A549 treated with AZD2906 at 1 μM for 4 hours (cell line): ENCODE measurements at places on chromosomes 7 and 10. TPM values are rescaled to one million over a fixed set of nuclear protein-coding genes. Genes with fewer than 3 reads are reported as not detected.

GLI3 gene
- 0.08 to 0.30 TPM (median 0.23 TPM) in 5 replicates for total RNA-seq

ASCC1 gene
- 34.8 to 47.1 TPM (median 36.0 TPM) in 5 replicates for total RNA-seq

PPP1R3C gene
- 19.3 to 25.5 TPM (median 21.7 TPM) in 5 replicates for total RNA-seq

NAT16 gene
- total RNA-seq, result 0.13 to 0.19 TPM (median 0.15 TPM) in 5 replicates

KIF11 gene
- 29.0 to 41.3 TPM (median 31.8 TPM) in 5 replicates for total RNA-seq

IL6 gene
- total RNA-seq, result 0.59 to 1.3 TPM (median 1.2 TPM) in 5 replicates

PLXDC2 gene
- 0.01 to 0.06 TPM (median 0.03 TPM) in 5 replicates for total RNA-seq

PKD2L1 gene
- total RNA-seq, result 0.06 to 0.33 TPM (median 0.16 TPM) in 4 of 5 replicates, not detected in the other

AKR1C4 gene
- total RNA-seq, result 0.13 to 0.49 TPM (median 0.36 TPM) in 5 replicates

GRID1 gene
- 0.21 to 0.41 TPM (median 0.29 TPM) in 5 replicates for total RNA-seq

MUC3A gene
- total RNA-seq, result 15.2 to 23.8 TPM (median 22.2 TPM) in 5 replicates

WDR86 gene
- total RNA-seq, result 0.13 to 0.26 TPM (median 0.20 TPM) in 5 replicates

ALOX5 gene
- 0.22 to 0.46 TPM (median 0.34 TPM) in 5 replicates for total RNA-seq

TRIM50 gene
- not detected in 5 replicates for total RNA-seq

LEP gene
- not detected in 5 replicates for total RNA-seq

CYP2C8 gene
- total RNA-seq, result not detected in 5 replicates

ZPBP gene
- total RNA-seq, result not detected in 5 replicates

TMEM60 gene
- 25.4 to 28.0 TPM (median 26.9 TPM) in 5 replicates for total RNA-seq

TAS2R39 gene
- not detected in 5 replicates for total RNA-seq

CLDN3 gene
- total RNA-seq, result 1.4 to 4.4 TPM (median 3.6 TPM) in 5 replicates

GNAT3 gene
- not detected in 5 replicates for total RNA-seq

TMEM130 gene
- total RNA-seq, result 0.30 to 0.59 TPM (median 0.38 TPM) in 5 replicates

EGFR gene
- 88.0 to 119 TPM (median 105 TPM) in 5 replicates for total RNA-seq

HOXA1 gene
- total RNA-seq, result 2.1 to 3.4 TPM (median 3.2 TPM) in 5 replicates

NUDT13 gene
- 2.6 to 3.0 TPM (median 2.9 TPM) in 5 replicates for total RNA-seq

NEURL1 gene
- 0.49 to 0.97 TPM (median 0.55 TPM) in 5 replicates for total RNA-seq

ANXA8 gene
- total RNA-seq, result 29.3 to 37.5 TPM (median 34.1 TPM) in 5 replicates

COL1A2 gene
- 0.08 to 0.10 TPM in 2 of 5 replicates, not detected in the others for total RNA-seq

TAC1 gene
- total RNA-seq, result 0.07 TPM in 1 of 5 replicates, not detected in the others

TMEM72 gene
- total RNA-seq, result not detected in 5 replicates

ADAM8 gene
- 2.2 to 4.2 TPM (median 2.9 TPM) in 5 replicates for total RNA-seq

ZNF487 gene
- 6.7 to 7.7 TPM (median 7.0 TPM) in 5 replicates for total RNA-seq

SPDYE11 gene
- total RNA-seq, result not detected in 5 replicates

EBLN1 gene
- total RNA-seq, result 0.05 to 0.09 TPM in 2 of 5 replicates, not detected in the others

SSC4D gene
- total RNA-seq, result 0.73 to 1.4 TPM (median 1.3 TPM) in 5 replicates

SLC13A1 gene
- not detected in 5 replicates for total RNA-seq

EPDR1 gene
- 74.8 to 78.9 TPM (median 76.1 TPM) in 5 replicates for total RNA-seq

C10orf62 gene
- 0.08 to 0.17 TPM (median 0.09 TPM) in 5 replicates for total RNA-seq

SNX8 gene
- total RNA-seq, result 79.3 to 128 TPM (median 117 TPM) in 5 replicates

PAPOLB gene
- not detected in 5 replicates for total RNA-seq

SVIL gene
- total RNA-seq, result 18.8 to 24.7 TPM (median 20.4 TPM) in 5 replicates

IKZF1 gene
- 0.06 TPM in 1 of 5 replicates, not detected in the others for total RNA-seq
